ENCODE measurements at places on chromosomes 7 and 10.

DNA sequence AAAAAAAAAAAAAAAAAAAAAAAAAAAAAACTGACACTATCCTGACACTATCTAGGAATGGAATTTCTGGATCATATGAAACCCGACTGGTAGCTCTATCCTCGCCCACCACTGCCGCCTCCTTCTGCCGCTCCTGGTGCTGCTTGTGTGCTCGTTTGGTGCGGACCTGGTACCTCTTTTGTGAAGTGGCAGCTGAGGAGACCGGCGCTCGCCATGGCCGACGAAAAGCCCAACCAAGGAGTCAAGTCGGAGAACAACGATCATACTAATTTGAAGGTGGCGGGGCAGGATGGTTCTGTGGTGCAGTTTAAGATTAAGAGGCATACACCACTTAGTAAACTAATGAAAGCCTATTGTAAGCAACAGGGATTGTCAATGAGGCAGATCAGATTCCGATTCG, 130.6 kb downstream of the SEPTIN14 start:
- no peak for DNase-seq

DNA sequence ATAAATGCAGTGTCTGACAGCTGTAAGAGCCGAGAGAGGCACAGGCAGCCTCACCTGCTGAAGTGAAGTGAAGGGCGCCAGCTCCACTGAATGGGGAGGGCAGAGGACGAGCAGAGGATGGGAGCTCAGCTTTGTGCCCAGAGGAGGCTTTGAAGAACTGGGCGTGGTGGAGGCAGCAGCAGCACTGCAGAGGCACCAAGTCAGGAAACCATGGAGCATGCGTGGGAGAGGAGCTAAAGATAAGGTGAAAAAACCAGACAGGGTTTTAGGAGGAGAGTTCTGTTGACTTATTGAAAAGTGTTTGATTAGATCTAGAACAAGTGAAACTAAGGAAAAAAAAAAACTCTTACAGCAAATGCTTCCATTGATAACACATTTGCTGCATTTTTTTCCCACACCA, 216.4 kb downstream of the CXCL12 start:
- no peak for DNase-seq

- no peak for DNase-seq
These were observed 1.6 kb upstream of the CASP2 start for GRCh38 chr7:143286522-143286890.

GRCh38 chr10:118768041-118768919, 13.5 kb upstream of the CACUL1 start:
- DNase-seq: no peak

DNA sequence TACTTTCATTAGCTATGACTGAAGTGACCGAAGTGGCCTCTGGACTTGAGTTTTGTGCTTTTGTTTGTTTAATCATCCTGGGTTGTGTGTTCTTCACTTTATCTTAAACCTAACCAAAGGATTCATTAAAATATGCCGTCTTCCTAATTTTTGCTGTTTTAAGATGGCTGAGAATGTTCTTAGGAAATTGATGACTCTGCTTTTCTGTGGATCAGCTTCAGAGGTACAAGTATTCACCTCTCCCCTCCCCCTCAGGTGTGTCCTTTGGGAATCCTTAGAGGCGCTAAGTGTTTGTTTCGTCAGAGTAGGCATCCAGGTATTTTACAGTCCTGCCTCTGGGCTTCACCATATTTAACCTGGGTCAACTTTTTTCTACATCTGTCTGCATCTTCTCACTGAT, 1.1 kb downstream of the CCDC126 start:
- DNase-seq: no peak

DNA sequence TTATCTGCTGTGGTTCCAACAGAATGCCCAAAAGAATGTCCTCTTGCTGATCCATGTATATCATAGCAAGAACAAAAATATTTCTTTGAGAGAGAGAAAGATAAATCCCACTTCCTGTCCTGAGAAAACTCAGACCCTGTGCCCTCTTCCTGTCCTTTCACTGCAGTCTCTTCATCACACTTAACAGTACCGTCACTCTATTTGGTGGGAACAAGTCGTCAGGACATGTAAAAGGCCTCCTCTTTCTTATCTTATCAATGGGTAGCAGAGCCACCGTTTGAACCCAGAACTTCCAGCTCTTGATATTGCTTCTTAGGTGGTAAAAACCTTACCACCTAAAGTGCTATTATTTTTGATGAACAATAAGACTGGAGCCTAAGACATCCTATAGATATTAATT, 43.9 kb downstream of the CHRM2 start:
- no peak for DNase-seq

DNA sequence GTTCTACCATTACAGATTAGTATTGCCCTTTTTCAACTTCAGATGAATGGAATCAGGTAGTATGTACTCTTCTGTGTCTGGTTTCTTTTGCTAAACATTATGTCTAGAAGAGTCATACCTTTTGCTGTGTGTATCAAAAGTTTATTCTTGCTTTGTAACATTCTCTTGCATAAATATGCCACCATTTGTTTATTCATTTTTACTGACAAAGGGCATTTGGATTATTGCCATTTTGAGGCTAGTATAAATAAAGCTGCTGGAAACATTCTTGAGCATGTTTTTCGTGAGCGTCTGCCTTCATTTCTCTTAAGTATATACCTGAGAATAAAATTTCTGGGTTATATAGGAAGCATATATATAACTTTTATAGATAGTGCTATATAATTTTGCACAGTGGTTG, 121.7 kb upstream of the CSTF2T start:
- DNase-seq: no peak

DNA sequence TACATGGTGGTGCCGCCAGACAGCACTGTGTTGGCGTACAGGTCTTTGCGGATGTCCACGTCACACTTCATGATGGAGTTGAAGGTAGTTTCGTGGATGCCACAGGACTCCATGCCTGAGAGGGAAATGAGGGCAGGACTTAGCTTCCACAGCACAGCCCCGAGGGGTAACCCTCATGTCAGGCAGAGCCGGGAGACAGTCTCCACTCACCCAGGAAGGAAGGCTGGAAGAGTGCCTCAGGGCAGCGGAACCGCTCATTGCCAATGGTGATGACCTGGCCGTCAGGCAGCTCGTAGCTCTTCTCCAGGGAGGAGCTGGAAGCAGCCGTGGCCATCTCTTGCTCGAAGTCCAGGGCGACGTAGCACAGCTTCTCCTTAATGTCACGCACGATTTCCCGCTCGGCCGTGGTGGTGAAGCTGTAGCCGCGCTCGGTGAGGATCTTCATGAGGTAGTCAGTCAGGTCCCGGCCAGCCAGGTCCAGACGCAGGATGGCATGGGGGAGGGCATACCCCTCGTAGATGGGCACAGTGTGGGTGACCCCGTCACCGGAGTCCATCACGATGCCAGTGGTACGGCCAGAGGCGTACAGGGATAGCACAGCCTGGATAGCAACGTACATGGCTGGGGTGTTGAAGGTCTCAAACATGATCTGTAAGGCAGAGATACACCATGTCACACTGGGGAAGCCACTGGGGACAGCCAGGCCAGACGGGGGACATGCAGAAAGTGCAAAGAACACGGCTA, 104.6 kb upstream of the TNRC18 start:
- DNase-seq: no peak

- no peak for DNase-seq
These were observed 48.7 kb upstream of the OCM2 start for GRCh38 chr7:98038731-98039130.

DNA sequence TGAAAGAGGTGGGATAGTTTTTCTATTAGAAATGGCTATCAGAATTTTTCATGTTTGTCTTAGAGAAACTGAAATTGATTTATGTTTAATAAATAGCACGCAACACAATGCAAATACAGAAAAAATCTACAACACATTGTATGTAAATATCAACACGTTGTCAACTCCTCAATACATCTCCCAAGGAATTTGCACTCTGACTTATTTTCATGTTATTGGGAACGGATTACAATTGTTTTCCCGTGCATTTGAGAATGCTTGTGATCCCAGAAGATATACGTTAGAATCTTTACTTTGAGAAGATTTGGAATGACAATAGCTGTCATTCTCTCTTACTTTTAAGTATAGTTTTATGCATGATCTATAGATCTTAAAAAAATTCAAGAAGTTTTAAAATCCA, 313.8 kb upstream of the AKR1E2 start:
- no peak for DNase-seq

- no peak for DNase-seq
These were observed 14.7 kb upstream of the SERPINE1 start for GRCh38 chr7:101112233-101112632.

DNA sequence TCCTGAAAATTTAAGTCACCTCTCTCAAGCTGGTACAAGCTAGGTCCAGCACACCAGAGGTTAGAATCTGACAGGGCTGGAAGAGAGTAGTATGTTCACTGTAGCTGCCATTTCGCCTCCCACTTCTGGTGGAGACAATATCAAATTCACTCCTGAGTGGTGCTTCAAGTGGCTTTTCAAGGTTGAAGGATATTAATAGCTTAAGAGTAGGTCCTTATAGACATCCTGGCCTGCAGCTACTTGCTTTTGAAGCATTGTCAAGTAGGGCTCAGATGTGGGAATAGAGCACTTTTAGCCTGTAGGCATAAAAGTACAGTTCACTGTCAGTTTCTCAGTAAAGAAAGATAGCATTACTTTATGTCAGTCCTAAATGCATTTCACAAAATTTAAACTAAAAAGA, 270.5 kb upstream of the PLPP4 start:
- DNase-seq: peak; percentile 79

- peak; percentile 20 for DNase-seq
These were observed 1.1 kb upstream of the VOPP1 start for GRCh38 chr7:55573234-55573900.

GRCh38 chr7:82035456-82035855, 265.6 kb upstream of the HGF start:
- no peak for DNase-seq

GRCh38 chr10:29114141-29114540, 174.7 kb upstream of the LYZL1 start:
- no peak for DNase-seq

DNA sequence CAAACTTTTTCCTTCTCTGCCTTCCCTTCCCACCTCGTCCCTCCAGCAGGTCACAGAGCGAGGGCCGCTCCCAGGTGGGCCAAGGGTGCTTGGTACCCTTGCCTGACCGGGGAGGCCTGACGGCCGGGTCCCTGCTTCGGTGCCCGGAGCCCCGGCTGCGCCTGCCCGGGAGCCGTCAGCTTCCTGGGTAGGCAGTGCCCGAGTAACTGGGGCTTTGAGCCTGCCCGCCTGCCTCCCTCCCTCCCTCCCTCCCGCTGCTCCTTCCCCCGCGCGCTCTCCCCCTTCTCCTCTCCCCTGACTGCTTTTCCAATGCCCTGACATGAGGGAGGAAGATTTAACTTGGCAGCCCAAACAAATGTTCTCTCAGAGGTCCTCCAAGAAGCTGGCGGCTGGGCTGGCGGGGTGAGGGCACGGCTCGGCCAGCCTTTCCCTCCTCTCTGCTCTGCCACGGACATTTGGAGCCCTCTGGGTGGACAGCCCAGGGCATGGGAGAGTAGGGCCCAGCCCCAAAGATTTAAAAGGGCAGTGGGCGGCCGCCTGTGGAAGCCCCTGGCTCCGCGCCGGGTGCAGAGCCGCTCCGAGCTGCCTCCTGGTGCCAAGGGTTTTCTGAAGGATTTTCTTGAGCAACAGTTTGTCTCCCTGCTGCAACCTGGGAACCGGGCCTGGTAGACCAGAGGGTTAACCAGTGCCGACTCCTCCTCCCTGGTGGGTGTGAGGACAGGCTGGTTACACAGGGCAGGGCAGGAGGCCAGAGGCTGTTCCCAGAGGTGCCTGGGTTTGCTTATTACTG, 2.0 kb downstream of the ZMIZ1 start:
- peak; percentile 36 for DNase-seq

DNA sequence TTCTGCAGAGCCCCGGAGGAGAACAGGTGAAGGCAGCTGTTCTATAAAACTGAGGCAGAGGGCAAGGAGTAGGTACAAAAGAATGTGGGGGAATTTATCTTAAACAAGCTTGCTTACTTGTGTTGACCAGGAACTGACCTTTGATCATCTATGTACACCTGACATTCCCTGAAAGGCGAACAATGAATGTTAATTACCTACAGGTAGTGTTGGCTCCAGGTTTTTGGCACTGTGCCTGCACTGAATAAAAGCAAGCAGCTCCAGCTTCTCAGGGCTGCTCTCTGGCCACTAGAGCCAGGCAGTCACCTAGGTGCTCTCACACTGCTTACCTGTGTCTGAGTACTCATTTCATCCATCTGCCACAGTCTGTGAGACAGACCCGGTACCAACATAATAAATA, 87.0 kb downstream of the RAPGEF5 start:
- no peak for DNase-seq

DNA sequence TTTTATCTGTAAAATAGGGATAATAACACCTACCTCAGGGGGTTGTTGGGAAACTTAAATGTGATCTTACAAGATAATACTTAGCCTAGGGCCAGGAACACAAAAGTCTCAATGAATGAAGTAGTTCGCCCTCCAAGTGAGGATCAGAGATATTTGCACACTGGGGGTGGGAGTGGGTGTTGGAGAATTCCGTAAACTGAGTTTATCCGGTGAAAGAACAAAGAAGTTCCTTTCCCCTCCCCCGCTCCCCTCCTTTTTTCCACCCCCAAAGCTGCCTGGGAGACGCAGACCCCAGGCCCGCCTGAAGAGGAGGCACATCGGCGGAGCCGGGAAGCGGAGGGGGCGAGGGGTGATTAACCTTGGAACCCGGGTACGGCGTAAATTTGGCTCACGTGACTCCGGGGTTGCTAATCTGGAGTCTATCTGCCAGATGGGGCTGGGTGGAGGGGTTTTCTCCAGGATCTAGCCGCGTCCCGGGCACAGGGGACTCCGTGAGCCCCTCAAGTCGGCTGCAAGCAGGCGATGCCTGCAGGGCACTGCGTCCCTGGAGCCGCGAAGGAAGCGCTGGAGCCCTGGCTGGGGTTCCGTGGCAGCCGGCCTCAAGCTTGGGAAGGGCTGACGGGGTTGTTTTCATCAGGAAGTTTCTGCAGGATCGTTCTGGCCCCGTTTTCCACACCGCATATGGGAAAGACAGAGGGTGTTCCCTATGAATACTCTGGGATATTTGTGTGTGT, 1.4 kb upstream of the PODXL start:
- peak; percentile 51 for DNase-seq

DNA sequence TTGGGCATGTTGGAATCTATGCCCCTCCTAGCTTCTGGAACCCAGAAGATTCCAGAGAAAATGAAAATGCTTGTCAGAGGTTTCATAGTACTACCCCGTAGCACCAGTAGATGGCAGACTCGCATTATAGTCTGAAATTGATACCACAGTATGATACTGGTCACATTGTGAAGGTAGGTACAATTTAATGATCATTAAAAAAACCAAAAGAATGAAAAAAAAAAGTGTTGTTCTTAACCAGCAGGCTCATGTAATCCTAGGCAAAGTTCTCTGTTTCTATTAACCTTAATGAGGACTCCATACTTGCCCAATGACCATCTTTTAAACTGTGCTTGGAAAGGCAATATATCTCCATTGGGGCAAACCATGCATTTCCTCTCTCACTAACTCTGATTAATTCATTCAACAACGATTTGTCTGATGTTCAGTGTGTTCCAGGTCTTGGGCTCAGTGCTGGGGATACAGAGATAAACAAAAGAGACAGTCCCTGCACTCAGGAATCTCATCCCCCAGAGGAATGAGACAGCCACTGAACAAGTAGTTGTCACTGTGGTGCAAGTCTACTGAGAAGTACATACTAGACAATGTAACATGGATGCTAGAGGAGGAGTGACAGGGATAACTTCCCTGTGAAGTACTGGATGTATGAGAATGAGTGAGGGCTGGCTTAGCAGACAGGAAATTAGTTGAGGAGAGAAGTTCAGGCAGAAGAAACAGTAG, 223.5 kb upstream of the PHYHIPL start:
- peak; percentile 25 for DNase-seq

Data from NCI-H524 (cell line).